HFFc6 (cell line): ENCODE measurements at places on chromosomes 16 and 17. TPM values are rescaled to one million over a fixed set of nuclear protein-coding genes. Genes with fewer than 3 reads are reported as not detected.

The RAB11FIP4 gene
- 0.24 to 0.38 TPM (median 0.25 TPM) in 3 replicates for total RNA-seq

The KRT37 gene
- not detected in 3 replicates for total RNA-seq

DNA sequence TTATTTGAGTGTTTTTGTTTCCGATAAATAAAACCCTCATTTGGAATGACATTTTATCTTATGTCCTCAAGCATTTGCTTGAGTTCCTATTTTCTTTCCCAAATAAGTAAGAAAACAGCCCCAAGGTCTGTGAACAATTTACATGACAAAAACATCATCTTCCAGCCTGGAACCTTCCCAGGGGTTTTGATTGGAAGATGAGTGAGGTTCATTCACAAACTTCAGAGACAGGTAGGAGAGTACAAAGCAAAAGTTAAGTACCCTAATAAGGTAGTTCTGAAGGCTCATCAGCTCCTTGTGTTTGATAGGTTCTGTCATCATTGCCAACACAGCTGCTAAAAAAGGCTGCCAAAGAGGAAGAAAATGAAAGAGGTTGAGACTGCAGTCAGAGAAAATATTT, 772.8 kb downstream of the CDH8 start:
- no peak for DNase-seq

DNA sequence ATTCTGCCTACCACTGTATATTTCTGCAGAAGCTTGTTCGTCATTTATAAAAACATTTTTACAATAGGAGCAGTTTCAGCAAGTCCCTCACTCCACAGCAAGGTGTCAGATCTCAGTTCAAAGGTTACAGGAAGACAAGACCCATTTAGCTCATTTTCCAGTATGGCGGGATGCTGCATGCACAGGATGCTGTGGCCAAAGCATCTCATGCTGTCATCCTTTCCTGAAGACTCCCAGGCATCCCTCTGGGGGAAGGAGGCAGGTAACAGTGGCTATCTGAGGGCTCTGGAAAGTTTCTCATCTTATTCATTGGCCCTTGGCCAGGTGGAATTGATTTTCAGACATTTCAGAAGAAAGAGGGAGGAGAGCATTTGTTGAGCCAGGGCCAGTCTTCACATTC, 539.3 kb upstream of the CDH5 start:
- no peak for DNase-seq

DNA sequence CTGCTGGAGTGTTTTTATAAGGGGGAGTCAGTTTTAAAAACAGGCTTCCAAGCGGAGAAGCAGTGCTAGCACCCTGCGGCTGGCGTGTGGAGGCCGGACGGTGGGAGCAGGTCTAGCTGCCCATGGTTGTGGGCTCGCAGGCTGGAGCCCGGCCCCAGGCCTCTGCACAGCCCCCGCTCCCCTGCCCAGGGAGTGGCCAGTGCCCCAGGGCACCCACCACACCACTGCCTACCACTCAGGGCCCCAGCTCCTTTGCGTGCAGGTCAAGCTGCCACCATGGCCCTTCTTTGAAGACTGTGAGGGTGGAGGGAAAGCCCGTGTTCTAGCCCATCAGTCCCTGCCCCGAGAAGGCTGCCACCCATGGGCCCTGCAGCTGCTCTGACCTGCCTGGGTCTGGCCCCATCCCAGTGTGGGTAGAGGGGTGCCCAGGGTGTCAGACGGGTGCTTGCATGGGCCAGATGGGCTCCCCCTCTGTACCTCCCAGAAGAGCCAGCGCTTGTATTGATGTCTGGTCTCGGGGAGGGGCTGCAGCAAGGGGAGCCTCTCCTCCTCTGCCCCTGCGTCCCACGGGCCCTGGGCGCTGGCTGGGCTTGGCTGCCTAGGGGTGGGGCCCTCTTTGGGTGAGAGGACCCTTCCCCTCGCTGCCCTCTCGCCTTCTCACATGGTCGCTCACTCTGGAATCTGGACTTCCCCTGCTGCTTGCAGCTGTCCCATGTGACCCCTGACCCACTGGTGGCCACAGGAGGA, 1.5 kb upstream of the NUDT16L1 start:
- DNase-seq = no peak

DNA sequence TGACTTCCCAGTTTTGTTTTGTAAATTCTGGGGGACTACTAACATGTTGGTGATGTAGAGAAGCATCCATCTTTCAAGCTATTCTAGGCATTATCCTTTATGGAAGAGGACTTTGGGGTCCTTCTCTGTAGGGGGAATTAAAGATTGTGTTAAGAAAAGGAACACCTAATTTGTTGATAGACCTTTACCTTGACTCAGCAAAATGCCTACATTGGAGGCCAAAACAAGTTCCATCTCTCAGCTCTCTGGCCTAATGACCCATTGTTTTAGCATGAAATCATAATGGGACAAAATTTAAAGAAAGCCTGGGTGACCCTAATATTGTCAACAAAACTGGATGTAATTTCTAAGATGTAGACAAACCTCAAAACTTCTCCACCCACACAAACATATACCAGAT, 465.3 kb upstream of the SOX9 start:
- DNase-seq = no peak

DNA sequence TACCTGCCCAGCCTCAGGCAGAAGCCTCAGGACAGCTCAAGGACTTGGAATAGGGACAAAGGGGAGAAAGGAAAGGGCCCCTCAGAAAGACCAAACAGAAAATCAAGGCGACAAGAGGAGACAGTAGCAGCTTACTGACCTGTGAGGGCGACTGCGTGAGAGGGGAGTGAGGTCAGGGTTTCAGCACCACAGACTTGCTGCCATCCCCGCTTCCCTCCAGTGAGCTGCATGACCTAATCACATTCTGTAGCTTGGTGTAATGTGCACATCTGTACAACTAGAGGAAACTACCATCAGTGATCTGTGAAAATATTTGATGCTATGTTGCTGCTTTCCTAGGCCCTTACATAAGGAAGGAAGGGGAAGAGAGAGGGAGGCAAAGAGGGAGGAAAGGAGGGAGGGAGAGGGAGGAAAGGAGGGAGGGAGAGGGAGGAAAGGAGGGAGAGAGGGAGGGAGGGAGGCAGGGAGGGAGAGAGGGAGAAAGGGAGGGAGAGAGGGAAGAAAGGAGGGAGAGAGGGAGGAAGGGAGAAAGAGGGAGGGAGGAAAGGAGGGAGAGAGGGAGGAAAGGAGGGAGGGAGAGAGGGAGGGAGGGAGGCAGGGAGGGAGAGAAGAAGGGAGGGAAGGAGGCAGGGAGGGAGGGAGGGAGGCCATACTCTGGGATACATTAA, 404.9 kb upstream of the CDH5 start:
- no peak for DNase-seq

The ARSG gene
- 5.2 to 7.0 TPM (median 6.8 TPM) in 3 replicates for total RNA-seq

- peak; percentile 91 for DNase-seq
Measured at GRCh38 chr16:53695070-53695469, 8.6 kb downstream of the RPGRIP1L start.

- no peak for DNase-seq
Measured at GRCh38 chr17:55300479-55301290, 35.9 kb downstream of the HLF start.

DNA sequence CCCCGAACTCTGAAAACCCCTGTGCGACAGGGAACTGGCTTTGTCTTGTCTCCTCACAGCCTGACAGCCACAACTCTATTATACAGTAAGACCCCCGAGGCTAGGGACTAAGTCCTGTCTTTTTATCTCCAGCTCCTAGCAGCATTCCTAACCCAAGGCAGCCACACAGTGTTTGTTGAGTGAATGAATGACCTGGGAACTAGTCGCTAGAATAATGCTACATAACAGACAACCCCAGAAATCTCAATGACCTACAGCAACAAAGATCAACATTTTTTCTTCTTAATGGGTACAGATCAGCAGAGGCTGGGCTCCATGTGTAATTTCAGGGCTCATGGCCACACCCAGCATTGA, 71.4 kb upstream of the TNRC6C start:
- no peak for DNase-seq

- DNase-seq = no peak
Measured at GRCh38 chr17:76532072-76532651, 5.3 kb downstream of the CYGB start.

The NRN1L gene
- 0.41 TPM in 1 of 3 replicates, not detected in the others for total RNA-seq
